ENCODE measurements at places on chromosomes 13 and 19.

- DNase-seq, result peak; percentile 72
These were observed 10.1 kb upstream of the SLC25A42 start for GRCh38 chr19:19053508-19054314.

DNA sequence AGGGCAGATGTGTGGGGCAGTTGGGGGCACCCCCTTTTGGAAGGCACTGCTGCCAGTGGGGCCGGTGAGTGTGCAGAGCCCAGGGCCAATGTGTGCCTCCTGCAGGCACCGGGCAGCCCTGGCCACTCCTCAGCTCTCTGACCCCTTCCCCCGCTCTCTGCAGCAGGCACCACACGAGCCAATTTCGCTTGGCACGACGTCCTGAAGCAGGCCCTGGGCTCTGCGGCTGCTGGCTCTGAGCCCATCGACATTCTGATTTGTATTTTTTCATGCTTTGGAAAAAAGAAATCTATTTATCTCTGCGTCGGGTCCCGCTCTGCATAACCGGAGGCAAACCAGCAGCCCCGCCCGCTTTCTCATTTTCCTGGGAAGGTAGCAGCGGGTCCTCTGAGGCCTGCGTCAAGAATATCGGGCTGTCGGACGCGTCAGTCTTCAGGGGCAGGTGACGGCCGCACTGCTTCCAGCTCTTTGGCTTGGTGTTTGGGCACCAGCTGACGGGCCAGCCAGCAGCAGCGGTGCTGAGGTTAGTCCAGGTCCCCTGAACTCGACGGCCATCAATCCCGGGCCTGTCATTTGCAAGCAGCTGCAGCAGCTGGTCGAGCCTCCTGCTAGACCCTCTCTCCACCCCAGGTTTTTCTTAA lies 134.3 kb downstream of the KDM4B start:
- peak; percentile 94 for DNase-seq

- no peak for DNase-seq
These were observed 77.6 kb upstream of the STARD13 start for GRCh38 chr13:33362986-33363727.

DNA sequence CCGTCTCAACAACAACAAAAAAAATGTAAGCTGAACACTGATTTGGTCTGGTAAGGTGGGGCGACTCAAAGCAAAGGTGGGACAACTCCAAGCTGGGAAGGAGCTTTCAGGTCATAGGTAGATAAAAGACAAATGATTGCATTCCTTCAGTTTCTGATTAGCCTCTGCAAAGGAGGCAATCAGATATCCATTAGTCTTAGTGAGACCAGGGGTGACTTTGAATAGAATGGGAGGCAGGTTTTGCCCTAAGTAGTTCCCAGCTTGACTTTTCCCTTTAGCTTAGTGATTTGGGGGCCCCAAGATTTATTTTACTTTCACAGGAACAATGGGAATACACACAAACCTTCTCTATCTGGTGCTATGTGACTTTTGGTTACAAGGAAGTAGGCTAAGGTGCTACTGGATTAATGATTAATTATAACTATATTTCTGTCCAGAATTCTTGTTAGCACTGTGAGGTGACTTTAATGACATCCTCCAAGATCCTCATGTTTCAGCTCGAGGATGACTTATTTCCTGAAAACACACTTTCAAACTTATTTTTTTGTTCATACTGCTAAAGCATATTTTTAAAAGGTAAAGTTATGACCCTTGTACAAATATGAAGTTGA lies 10.6 kb upstream of the MTRF1 start:
- no peak for DNase-seq

DNA sequence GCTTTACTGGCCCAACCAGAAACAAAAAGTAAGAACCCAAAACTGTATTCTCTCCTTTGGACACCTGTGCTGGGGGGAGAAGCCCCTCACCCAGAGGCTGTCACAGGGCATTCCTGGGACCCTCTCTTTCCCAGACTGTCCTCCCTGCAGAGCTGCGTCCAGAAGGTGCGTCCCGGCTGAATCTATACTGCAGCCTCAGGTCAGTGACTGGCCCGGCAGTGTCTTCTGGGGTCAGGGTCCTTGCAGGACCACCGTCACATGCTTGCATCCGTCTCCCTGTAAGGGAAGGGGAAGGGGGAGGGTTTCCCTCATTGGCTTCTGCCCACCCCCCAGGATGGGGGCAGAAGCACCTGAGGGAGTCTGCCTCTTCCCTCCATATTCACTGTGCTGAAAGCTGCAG lies 76.5 kb downstream of the ATP11A start:
- no peak for DNase-seq

DNA sequence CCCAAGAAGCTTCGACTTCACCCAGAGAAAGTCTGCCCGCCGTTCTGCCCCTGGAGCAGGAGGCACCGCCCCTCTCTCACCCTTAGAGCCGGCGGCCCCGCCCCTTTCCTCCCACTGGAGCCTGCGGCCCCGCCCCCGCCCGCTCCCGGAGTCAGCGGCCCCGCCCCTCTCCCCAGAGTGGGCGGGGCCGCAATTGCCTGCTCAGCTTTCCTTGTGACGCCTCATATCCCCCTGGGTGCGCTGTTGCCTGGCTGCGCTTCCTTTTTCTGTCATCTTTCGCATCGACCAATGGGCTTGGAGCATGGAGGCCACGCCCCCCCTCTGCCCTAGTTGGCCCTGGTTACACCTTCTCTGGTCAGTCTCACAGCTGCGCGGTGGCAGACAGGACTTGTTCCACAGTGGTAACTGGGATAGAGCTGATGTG lies 38.2 kb upstream of the ZNF492 start:
- DNase-seq, result no peak

GRCh38 chr13:66994097-66994496 lies 236.0 kb downstream of the PCDH9 start:
- DNase-seq, result peak; percentile 84

DNA sequence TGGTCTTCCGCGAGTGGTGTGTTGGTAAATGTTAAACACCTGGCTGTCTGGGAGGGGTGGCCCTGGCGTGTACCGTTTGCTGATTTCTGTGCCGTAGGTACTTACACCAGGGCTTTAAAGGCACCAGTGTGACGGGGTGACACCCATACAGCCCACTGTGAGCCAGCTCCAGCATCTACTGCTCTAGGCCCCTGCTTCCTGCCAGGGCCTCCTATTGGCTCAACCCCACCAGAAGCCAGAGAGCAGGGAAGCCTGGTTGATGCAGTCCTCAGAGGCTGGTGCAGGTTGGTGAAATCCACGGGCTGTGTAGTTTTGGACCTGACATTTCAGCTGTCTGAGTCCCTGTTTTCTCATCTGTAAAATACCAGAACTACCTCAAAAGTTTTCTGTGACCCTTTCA lies 30.4 kb downstream of the ARHGEF7 start:
- DNase-seq, result no peak

GRCh38 chr13:94778585-94778984 lies 66.2 kb upstream of the SOX21 start:
- no peak for DNase-seq

DNA sequence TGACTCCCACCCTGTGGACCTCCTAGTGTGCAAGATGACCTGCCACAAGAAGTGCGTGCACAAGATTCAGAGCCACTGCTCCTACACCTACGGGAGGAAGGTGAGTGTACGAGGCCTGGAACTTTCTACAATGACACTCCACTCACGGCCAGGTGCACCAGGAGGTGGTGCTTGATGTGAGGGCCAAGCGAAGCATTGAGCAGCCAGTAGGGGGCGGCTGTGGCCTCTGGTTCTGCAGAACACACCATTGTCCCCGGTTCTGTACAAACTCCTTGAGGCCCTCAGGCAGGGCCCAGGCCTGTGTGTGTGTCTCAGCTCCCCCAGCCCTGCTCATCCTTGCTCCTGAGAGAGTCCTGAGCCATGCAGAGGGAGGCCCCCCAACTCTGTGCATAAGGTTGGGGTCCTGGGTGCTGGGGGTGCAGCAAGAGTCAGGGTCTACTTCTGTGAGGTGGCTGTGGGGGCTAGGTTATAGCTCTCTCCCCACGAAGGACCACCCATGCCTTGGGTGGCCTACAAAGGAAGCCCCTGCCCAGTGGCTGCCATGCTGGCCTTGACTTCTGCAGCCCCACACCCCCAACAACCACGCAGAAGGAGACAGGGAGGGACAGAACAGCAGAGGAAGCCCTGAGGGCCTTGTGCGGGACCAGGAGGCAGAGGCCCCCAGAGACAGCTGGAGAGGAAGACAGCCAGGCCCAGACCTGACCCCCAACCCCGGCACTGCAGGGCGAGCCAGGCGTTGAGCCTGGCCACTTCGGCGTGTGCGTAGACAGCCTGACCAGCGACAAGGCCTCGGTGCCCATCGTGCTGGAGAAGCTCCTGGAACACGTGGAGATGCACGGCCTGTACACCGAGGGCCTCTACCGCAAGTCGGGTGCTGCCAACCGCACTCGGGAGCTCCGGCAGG lies 9.7 kb upstream of the USE1 start:
- DNase-seq, result peak; percentile 70

GRCh38 chr13:20565115-20565736 lies 1.7 kb upstream of the IFT88 start:
- DNase-seq, result no peak
